ENCODE measurements at places on chromosomes 16 and 17.

- no peak for DNase-seq
Measured at GRCh38 chr17:64173646-64174045, 43.7 kb upstream of the ERN1 start.

GRCh38 chr16:31451681-31452351, 7.5 kb upstream of the ARMC5 start:
- DNase-seq, result no peak

GRCh38 chr17:66839616-66840015, 4.7 kb downstream of the CACNG5 start:
- no peak for DNase-seq

GRCh38 chr16:17836868-17837602, 366.3 kb upstream of the XYLT1 start:
- no peak for DNase-seq

GRCh38 chr16:58589326-58589905, 40.2 kb downstream of the CNOT1 start:
- no peak for DNase-seq

- no peak for DNase-seq
Measured at GRCh38 chr16:66205287-66206231, 160.9 kb upstream of the CDH5 start.

GRCh38 chr17:27756467-27757371, 43.6 kb downstream of the NOS2 start:
- DNase-seq, result peak; percentile 67

GRCh38 chr17:45108595-45109521, 23.5 kb downstream of the PLCD3 start:
- no peak for DNase-seq

DNA sequence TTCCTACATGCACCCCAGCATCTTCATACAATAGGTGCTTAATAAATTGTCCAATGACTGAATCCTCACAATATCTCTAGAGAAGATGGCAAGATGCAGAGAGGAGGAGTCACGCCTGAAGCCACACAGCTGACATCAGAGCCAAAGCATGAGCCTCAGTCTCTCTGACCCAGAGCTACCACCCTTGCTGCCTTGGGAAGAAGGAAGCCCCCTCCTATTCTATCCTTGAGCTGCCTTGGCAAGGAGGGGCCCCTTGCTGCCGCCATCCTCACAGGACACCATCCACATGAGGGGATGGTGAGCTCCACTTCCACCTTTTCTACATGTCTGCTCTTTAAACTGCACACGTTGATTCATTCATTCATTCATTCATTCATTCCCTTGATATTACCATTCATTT, 37.0 kb upstream of the C16orf78 start:
- no peak for DNase-seq

GRCh38 chr17:2736956-2737355, 12.5 kb downstream of the CCDC92B start:
- DNase-seq, result no peak

- no peak for DNase-seq
Measured at GRCh38 chr17:3505008-3505407, 29.2 kb downstream of the ASPA start.

DNA sequence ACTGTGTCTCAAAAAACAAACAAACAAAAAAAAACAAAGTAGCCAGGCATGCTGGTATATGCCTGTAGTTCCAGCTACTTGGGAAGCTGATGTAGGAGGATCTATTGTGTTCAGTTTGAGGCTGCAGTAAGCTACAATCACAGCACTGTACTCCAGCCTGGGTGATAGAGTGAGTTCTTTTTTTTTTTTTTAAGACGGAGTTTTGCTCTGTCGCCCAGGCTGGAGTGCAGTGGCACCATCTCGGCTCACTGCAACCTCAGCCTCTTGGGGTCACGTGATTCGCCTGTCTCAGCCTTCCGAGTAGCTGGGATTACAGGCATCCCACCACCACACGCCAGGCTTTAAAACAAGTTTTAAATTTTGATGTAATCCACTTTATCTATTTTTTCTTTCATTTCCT, 80.2 kb upstream of the STAC2 start:
- no peak for DNase-seq

- no peak for DNase-seq
Measured at GRCh38 chr16:89827383-89828198, 684 bp upstream of the SPIRE2 start.

- peak; percentile 50 for DNase-seq
Measured at GRCh38 chr16:69469807-69470561, 45.6 kb downstream of the CYB5B start.

DNA sequence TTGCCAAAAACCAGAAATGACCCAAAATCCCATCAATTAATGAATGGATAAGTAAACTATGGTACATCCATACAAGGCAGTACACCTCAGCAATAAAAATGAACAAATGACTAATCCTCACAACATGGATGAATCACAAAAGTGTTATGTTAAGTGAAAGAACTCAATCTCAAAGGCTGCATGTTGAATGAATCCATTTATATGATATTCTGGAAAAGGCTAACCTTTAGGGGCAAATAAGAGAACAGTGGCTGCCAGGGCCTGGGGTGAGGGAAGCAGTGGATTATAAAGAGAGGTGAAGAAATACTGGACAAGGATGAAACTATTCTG, 46.1 kb upstream of the MSI2 start:
- DNase-seq, result no peak

- DNase-seq, result no peak
Measured at GRCh38 chr17:82247182-82247823, 18.5 kb downstream of the SLC16A3 start.

DNA sequence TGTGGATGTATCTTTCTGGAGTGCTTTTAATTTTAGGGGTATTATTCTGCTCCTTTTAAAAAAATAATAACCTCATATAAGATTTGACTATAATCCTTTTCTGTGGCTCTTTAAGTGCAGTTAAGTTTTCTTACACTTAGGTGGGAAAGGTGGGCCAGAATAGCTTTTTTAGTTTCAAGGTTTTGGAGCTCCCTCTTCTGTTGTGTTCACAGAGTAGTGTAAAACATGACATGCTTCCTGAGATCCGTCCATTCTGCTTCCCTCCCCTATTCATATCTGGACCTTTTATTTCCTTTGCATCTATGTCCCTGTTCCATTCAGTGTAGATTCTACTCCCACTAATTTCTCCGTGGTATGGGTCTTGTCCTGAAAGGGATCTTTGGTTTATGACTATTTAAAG, 12.8 kb downstream of the LRRC36 start:
- no peak for DNase-seq

DNA sequence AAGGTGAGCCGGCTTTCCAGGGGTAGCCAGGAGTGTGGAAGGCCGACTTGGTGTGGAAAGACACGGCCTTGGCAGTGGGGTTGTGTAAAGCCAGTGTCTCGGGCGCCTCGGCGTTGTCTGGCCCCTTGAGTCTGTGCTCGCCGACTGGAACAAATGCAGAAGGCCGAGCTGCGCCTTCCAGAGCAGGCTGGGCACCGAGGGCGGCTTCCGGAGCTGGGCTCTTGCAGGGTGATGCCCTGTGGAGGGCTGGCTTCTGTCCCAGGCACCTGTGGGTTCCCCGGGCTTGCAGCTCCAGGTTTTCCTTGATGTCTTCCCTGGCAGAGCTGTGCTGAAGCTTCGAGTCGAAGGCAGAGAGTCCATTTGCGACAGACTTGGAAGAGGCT, 8.0 kb downstream of the ZNF750 start:
- DNase-seq, result no peak

- DNase-seq, result no peak
Measured at GRCh38 chr17:14693382-14693781, 392.5 kb downstream of the HS3ST3B1 start.

- DNase-seq, result no peak
Measured at GRCh38 chr16:83802135-83802534, 5.6 kb upstream of the HSBP1 start.

GRCh38 chr16:19102187-19102872, 11.4 kb upstream of the ITPRIPL2 start:
- no peak for DNase-seq

DNA sequence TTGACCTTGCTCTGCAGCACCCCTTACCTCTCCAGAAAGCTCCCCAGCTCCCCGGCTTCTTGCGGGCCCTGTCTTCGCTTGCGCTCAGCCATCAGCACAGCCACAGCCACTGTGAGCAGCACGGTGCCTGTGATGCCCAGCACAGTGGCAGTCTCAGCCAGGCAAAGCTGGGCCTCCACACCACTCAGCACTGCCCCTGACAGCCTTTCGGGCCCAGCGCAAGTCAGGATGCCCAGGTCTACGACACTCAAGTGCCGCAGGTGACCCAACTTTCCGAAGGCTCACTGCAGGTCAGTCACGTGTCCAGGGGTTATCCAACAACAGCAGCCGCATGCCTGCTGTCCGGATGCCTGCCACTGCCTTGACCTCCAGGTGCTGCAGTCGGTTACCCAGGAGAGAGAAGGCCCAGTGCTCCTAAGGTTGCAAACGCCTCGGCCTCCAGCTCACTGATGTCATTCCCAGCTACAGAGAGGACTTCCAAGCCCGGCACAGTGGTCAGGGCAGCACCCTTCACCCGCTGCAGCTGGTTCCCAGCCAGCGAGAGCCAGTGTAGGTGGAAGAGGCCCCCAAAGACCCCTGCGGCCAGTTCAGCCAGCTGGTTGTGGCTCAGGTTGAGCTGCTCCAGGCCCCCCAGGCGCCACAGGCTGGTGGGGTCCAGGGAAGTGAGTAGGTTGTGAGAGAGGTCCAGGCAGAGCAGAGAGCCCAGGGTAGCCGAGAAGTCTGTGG, 8.9 kb upstream of the TMEM101 start:
- no peak for DNase-seq

DNA sequence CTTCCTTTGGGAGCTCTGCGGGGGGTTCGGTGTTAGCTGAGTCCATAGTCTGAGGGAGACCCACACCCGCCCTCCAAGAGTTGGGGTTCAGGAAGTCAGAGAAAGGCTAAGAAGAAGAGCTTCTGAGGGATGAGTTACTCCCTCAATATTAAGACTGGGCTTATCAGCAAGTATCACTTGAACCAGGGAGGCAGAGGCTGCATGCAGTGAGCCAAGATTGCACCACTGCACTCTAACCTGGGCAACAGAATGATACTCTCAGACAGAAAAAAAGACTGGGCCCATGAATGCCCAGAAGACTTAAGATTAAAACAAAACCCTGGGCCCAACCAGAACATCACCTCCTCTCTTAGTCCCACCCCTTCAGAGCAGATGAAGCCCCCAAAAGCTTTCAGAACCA, 6.0 kb downstream of the NKIRAS2 start:
- no peak for DNase-seq

DNA sequence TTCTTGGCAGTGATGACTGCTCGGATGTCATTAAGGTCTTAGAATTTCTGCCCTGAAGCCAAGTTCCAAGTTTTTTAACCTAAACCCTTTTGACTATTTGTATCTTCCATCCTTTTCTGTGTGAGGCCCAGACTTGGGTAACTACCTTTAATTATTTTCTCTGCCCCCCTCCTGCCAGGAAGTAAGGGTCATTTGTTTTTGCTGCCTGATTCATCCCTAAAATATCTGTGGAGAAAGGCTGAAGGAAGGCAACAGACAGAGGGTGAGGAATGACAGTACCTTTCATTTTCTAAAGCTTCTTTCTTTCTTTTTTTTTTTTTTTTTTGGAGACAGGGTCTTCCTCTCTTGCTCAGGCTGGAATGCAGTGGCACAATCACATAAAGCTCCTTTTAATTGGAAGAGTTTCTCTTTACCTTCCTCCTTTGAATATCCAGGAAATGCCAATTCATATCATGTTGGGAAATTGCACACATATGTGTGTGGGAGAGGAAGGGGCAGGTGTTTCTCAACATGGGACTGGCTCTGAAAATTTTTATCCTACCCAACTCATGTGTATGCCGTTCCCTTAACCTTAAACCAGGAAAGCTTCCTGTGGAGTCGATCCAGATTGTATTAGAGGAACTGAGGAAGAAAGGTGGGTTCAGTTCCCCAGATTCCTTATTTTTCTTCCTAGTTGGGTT, 957 bp downstream of the VPS25 start:
- no peak for DNase-seq

DNA sequence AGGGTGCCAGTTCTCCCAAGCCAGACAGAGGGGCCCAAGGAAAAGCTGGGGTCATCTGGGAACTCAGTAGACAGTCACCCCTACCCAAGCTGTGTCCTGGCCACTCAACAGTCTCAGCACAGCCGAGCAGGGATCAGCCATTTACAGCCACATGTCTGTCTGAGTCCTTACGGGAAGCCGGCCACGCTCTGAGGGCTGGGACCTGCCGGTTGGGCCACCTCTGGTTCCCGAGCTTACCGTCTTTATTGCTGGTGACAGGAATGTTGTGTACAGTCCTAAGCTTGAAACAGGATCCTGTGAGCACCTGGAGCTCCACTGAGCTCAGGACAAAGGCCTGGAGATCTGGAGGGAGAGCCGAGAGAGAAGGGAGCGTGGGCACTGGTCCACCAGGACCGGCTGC, 59.8 kb downstream of the TIMM22 start:
- DNase-seq, result no peak

DNA sequence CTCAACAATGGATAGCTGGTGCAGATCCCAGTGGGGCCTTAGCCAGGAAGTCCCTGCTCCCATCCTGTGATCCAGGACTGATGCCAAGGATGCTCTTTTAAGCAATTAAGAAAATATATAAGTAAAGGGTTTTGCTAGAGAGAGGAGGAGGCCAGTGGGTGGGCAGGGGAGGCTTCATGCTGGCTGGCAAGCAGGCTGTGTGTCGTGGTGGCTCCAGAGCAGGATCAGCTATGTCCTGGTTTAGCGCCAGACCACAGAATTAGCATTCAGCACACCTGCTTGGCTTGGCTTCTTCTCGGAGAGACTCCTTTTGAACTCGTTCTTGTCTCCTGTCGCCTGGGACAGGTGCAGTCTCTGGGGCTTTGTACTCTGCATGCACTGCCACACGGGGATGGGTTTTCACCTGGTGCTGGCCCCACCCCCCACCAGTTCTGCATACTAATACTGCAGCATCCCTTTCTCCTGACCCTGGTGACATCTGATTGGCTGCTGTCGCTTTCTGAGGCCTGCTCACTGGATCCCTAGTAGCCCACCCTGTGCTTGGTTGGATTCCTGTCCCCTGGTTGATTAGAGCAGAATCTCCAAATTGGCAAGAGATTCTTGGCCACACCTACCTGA, 66.1 kb downstream of the PLD6 start:
- no peak for DNase-seq

DNA sequence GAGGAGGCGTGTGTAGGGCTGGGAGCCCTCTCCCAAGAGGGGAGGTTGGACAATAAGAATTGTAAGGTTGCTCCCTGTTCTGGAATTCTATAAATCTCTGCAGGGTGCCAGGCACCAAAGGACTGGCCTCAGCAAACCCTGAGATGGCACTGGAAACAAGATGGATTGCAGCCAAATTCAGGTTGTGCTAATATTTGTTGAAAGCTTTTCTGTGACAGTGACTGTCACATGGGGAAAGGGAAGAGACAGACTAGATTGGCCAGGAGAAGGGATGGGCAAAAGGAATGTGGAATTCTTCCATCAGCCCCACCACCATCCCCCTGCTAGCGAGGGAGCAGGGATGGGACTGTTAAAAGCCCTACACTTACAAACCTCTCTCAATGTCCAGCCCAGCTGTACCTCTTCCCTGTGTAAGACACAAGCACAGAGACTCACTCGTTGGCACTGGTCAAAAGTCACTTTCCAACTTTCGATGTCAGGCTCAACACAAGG, 62.4 kb downstream of the SOX9 start:
- DNase-seq, result no peak
